ENCODE measurements at places on chromosomes 3 and 15.

DNA sequence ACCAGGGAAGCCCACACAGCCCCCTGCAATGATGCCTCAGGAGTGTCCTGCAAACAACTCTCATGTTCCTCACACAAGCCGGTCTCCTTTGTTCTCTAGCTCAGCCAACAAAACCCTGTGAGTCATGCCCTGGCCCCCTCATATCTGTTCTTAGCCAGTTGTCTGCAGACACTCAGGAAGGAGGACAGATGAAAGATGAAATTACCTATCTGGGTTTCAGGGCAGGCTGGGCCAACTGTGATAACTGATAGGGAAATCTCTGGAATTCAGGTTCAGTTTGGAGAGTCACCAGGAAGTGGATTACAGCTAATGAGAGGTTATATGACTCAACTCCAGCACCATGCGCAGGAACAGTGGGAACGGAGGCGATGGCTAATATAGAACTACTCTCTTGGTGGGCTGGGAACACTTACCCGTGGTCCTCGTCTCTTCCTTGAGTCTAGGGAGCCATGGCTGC, 352.0 kb upstream of the ADAMTS9 start:
- DNase-seq, result no peak

GRCh38 chr3:126180477-126181397, at the start of gene ALDH1L1:
ALDH1L1 (minus strand) TSS chr3:126180586; CDS start chr3:126160979, 19,607 bp downstream.
- DNase-seq, result no peak

DNA sequence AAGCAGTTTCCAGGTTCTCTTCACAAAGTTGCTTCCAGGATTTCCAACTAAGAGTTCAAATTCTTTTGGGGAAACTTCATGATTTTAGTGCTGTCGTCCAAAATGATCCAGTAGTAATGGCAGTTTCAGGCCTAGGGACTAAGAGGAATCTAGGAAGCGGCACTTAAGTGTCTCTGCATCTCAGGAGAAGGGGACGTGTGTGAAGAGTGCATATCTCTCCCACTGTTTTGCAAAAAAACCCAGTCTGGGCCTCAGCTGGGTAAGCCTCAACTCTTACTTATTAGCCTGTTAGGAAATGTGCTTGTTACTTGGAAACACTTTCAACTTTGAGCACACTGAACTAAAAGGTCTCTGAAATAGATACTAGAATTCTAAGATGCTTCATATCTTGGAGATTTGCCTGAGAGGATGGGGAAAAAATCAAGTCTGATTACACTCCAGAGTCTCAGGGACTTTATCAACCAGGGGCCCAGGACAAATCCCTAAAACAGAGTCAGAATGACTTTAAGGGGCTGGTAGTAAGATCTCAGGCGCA, 81.8 kb downstream of the WDR76 start:
- no peak for DNase-seq

GRCh38 chr3:45844616-45845015, 2.7 kb upstream of the LZTFL1 start:
- DNase-seq, result no peak

DNA sequence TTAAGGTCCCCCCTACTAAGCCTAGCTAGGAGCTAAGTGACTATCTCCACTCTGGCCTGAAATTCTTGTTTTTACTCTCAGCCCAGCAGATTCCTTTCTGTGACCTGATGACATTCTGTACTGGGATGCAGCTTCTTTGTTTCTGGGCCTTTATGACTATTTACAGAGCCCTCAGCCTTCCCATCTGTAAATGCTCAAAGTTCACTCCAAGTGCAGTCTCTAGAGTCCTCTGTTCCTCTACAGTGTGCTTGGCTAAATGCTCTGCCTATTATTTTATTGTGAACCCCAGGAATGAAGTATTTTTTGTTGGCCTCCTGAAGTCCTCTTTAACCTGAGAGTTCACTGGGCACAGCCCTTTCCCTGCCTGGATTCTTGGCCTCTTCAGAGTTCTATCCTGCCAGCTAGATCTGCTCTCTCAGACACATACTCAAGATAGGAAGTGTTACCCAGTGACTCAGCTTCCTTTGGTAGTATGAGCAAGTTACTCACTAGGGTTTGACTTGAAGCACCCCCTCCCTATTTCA, 278.1 kb upstream of the P2RY1 start:
- DNase-seq, result no peak

- no peak for DNase-seq
Observed at GRCh38 chr3:108221393-108221792, 831 bp downstream of the IFT57 start.

DNA sequence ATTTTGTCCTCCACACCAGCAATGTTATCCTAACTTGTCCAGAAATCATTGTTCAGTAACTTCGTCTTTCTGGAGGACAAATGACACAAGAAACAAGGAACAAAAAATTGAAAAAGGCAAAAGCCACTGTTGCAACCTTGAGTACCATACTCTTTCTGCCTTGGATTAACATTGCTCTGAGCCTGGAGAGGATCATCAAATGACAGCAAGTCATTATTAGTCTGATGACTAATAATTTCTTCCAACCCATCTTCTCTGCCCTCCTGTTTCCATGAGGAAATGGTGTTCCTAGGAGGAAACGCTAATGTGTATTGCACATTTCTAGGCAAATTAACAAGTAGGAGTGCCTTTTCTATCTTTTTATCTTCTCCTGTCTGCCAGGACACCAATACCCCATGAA, 153.9 kb downstream of the PCCB start:
- no peak for DNase-seq

GRCh38 chr3:83953417-83954089, 1005.2 kb upstream of the CADM2 start:
- DNase-seq, result no peak

- no peak for DNase-seq
Observed at GRCh38 chr15:60255390-60255789, 142.4 kb downstream of the ANXA2 start.

- DNase-seq, result no peak
Observed at GRCh38 chr15:65411465-65412071, 11.2 kb downstream of the IGDCC4 start.

- no peak for DNase-seq
Observed at GRCh38 chr15:92205255-92205739, 188.4 kb upstream of the ST8SIA2 start.

GRCh38 chr3:197599089-197599765, 43.5 kb upstream of the BDH1 start:
- peak; percentile 52 for DNase-seq

DNA sequence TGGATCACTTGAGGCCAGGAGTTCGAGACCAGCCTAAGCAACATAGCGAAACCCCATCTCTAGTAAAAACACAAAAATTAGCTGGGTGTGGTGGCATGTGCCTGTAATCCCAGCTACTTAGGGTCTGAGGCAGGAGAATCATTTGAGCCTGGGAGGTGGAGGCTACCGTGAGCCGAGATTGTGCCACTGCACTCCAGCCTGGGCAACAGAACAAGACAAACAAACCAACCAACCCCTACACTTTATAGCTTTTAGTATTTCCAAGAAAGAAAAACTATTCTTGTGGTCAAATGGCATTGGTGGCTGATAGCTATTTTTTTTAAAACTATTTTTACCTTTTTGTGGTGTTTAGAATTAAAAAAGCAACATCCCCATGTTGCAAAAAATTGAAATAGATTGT, 7.2 kb downstream of the TMEM45A start:
- DNase-seq, result no peak

- DNase-seq, result no peak
Observed at GRCh38 chr15:26877831-26878230, 11.0 kb downstream of the GABRA5 start.

DNA sequence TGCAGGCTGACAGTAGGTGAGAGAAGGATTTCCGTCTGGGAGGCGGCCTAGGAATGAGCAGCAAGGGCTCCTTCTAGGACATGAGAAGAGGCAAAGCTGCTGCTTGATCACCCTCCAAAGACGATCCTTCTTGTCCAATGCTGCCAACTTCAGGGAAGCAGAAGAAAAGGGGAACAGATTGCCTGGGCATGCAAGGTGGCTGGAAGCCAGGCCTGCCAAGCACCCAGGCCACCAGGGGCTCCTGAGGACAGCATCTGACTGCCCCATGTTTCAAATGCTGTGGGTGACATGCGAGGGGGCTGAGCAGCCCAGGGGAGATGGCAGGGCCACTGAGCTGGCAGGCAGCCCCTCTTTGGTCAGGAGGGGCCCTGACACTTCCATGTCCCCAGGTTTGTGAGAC, 3.3 kb upstream of the GRIP2 start:
- no peak for DNase-seq

DNA sequence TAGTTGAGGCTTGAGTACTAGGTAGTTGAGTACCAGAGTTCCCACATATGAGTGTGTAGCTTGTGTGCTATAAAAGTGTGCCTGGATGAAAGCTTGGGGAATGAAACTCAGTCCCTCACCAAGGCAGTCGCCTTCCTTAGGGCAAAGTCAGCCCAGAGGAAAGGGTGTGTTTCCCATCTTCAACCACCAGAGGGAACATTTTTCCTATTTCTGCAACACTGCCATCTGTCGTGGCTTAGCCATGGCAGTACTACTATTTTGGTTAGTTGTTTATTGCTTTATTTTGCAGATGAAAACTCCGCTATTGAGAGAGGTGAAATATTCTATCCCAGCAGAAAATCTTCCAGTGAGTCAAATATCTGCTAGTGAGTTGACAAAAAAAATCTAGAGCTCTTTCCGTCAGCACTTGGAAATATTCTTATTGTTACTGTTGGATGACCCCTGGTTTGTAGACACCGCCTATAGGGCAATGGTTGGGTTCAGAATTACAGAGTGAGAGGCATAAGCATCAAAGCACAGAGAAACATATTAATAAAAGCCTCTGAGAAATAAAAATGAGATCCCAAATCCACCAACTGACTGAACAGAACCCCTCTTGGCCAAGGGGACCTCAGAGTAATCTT, 239.9 kb downstream of the CPNE4 start:
- peak; percentile 32 for DNase-seq

GRCh38 chr3:9201955-9202354, 47.5 kb downstream of the SRGAP3 start:
- DNase-seq, result no peak

DNA sequence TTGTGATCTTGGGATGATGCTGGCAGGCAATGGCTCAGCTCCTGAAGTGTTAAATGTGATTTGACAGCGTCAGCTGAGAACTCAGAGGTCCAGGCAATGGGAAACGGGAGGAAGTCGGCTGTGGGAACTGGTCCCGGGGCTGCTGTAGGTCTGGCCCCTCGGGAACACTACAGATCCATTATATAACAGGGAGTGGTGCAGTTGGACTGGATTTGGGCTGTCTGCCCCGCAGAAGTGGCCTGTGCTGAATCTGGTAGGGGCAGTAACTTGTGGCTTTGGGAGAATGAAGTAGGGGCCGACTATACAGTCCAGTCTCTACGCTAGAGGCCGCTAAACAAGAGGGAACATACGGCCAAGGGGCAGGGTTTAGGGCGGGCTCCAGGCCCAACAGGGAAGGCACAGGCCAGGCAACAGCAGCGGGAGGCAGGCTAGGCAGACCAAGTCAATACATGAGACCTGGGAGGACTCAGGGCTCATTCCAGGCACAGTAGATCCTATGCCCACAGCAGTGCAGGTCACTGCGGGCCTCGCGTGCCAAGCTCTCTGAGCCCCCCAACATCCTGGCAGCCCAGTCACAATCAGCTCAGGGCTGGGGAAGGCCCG, 20.3 kb upstream of the IL16 start:
- no peak for DNase-seq

DNA sequence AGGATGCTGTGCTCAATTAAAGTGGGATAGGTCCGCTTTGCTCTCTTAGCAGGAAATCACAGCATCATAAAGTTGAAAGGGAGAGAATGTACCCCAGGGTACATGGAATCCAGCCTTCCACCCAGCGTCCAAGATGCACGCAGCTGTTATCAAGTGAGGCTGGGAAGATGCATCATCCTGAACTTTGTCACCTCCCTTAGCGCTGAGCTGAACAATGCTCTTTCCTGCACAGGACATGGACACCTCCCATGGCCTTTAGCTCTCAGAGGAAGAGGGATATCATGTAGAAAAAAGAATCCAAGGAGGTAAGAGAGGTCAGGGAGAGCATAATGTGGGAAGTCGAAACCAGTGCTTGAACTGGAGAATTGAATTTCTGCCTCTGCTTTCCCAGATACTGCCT, 192.8 kb downstream of the FEZF2 start:
- no peak for DNase-seq

DNA sequence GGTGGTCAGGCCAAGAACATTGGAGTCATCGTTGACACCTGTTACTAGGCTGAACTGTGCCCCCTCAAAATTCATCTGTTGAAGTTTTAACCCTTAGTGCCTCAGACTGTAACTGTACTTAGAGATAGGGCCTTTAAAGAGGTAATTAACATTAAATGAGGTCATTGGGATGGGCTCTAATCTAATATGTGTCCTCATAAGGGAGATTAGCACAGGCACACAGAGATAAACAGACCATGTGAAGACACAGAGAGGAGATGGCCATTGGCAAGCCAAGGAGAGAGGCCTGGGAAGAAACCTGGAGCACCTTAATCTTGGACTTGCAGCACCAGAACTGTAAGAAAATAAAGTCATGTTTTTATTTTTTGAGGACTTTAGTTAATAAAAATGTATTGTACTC, 59.6 kb downstream of the PLCL2 start:
- no peak for DNase-seq

DNA sequence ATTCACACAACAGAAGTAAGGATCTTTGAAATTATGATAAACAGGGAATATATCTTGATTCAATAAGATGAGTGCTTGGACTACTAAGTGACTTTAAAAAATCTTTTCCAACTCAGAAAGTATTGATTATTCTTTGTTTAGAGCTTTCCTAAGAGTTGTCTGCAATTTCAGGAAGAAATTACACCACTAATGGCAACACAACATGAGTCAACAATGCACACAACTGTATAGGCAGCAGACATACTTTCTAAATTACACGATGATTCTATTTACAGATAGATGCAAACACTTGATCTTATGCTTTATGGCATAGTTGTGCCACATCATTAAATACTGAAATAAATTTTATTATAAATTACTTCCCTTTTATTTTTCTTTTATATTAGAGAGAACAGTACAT, 4.4 kb downstream of the NAA50 start:
- no peak for DNase-seq

- DNase-seq, result no peak
Observed at GRCh38 chr15:69311319-69311721, 12.6 kb downstream of the PAQR5 start.

DNA sequence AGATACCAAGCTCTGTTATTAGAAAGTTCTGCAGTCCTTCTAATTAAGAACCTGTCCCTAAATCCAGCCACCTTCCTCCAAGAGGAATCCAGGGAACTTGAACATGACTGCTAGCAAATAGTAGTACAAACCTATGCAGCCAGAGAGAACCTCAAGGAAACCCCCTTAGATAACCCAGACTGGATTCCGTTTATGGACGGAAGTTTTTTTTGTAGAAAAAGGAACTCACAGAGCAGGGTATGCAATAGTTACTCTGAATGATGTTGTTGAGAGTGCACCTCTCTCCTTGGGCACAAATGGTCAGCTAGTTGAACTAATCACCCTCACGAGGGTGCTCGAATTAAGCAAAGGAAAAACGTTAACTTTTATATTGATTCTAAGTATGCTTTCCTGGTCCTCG, 40.8 kb downstream of the TM4SF18 start:
- DNase-seq, result no peak

GRCh38 chr3:4828279-4829030, 150.8 kb upstream of the BHLHE40 start:
- DNase-seq, result no peak

GRCh38 chr15:57215881-57216280, 160.4 kb upstream of the CGNL1 start:
- no peak for DNase-seq

All from right renal cortex interstitium (tissue), 3 donors.